ENCODE measurements at places on chromosomes 3 and 15. TPM values are rescaled to one million over a fixed set of nuclear protein-coding genes. Genes with fewer than 3 reads are reported as not detected.

Gene HRG
- total RNA-seq: 0.16 TPM

Gene IL17RD
- total RNA-seq: 1.2 TPM

Gene IL17RB
- total RNA-seq: 0.42 TPM

Gene LIPC
- not detected for total RNA-seq

Gene ITIH1
- not detected for total RNA-seq

Gene SLC12A1
- not detected for total RNA-seq

Gene NRROS
- total RNA-seq: not detected

Gene IFT57
- total RNA-seq: 46.6 TPM

Gene CACNA2D2
- total RNA-seq: not detected

Gene FANCD2OS
- not detected for total RNA-seq

Gene IQCF2
- total RNA-seq: not detected

- H3K36me3 ChIP-seq: no peaks in the 10 kb centered on the region
- H3K4me3 ChIP-seq: no peak overlapping the region
- peaks cover 9% of the 10 kb centered on the region for H3K4me1 ChIP-seq
- no peaks in the 10 kb centered on the region for H3K27me3 ChIP-seq
These were observed 130.2 kb upstream of the STRIT1 start for GRCh38 chr3:155423526-155424322.

DNA sequence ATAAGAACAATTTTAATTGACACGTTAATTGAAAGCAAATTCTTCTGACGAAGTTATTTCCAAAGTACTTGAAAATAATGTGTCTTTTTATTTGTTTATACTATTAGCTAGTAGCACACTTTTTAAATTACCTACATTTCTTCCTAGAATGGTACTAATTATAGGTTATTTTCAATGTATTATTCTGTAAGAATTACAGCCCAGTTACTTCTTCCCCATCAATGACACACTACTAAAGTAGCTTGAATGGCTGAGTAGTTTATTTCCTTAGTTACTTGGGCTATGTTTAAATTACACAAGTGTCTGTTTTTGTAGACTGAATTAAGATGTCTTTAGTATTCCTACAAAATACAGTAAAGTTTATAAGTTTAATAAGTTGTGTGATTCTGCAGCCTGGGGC lies 217.6 kb upstream of the IL12A start:
- no peaks in the 10 kb centered on the region for H3K27me3 ChIP-seq
- no peak overlapping the region for H3K27ac ChIP-seq
- no peak overlapping the region for H3K4me3 ChIP-seq
- H3K4me1 ChIP-seq: peaks cover 28% of the 10 kb centered on the region
- peaks cover 6% of the 10 kb centered on the region for H3K36me3 ChIP-seq

DNA sequence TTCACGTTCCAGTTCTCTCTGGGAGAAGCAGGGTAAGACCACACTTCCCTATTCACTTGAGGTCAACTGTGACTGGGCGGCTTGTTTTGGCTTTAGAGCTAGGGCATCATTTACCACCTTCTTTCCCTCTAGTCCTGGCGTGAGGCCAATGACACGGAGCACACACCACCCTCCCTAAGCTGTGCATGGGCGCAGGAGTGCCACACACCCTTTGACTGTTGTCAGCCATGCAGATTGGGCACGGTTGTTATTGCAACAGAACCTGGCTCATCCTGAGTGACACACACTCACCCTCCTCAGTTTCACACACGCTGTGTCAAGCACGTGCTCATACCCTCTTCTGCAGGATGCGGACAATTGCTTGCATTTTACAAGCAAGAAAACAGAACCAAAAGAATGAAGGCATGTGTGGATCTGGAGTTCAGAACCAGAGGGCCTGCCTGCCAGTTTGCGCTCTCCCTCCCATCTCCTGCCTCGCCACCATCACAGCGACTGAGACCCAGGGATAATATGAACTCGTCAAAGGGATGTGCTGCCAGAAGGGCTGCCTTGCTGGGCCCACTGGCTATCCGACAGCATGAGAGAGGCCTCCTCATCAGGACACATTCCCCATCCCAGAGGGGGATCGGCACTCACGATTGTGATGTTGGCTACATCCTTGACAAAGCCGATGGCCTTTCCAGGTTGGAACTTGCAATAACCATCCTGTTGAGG lies 17.6 kb downstream of the CTSH start:
- DNase-seq: no peak
- peaks cover 17% of the 10 kb centered on the region for H3K4me1 ChIP-seq
- no peaks in the 10 kb centered on the region for H3K27me3 ChIP-seq

DNA sequence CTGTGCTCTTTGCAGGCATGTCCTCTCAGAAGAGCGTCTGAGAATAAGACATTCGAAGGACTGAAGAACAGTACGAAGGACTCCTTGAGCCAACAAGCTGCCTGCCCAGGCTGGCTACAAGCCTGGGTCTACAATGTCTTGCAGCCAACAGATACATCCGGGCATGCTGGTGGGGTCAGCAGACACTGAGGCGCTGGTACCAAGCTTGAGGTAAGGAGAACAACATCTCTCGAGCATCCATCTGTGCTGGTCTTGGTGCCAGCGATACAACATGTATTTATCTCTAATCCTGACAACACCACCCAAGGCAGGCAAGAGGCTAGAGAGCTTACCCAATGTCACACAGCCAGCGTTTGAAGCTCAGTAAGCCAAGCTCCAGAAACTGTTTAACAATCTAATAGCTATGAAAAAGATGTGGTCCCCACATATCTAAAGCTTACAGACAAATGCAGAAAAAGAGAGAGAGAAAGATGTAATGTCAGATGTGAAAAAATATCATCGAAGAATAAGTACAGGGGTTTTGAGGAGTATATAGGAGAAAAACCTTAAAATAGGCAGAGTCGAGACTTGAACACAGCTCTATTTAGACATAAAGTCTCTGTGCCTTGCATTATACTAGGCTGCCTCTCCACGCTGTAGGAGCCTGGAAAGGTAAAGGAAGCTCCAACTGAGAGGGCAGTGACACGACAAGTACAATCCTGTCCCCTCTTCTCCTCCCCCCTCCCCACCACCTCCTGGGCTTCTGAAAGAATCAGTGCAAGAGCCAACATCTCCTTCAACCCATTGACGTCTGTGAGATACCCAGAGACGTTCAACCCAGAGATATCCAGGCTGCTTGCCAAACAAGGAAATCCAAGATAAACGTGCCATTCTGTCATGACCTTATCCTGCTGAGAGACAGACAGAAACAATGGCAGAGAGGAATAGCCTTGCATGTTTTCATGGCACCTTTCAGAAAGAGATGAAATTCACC lies 39.4 kb downstream of the WWTR1 start:
- no peak overlapping the region for H3K4me3 ChIP-seq
- H3K4me1 ChIP-seq: peaks cover 34% of the 10 kb centered on the region
- peak; percentile 86 for DNase-seq
- H3K36me3 ChIP-seq: no peaks in the 10 kb centered on the region
- H3K27ac ChIP-seq: peak overlapping the region; percentile 17

DNA sequence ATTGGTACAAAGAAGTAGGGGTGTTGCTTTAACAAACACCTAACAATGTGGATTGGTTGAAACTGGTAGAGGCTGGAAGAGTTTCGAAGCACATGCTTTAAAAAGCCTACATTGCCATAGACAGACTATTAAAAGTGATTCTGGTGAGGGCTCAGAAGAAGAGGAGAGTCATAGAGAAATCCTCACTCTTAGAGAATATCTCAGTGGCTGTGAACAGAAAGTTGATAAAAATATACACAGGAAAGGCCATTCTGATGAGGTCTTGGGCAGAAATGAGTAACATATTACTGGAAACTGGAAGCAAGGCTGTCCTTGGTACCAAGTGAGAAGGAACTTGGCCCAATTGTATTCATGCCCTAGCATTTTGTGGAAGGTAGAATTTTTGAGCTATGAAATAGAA lies 173.7 kb upstream of the CRBN start:
- no peaks in the 10 kb centered on the region for H3K4me1 ChIP-seq
- no peaks in the 10 kb centered on the region for H3K36me3 ChIP-seq
- no peak overlapping the region for H3K27ac ChIP-seq
- H3K4me3 ChIP-seq: no peak overlapping the region

DNA sequence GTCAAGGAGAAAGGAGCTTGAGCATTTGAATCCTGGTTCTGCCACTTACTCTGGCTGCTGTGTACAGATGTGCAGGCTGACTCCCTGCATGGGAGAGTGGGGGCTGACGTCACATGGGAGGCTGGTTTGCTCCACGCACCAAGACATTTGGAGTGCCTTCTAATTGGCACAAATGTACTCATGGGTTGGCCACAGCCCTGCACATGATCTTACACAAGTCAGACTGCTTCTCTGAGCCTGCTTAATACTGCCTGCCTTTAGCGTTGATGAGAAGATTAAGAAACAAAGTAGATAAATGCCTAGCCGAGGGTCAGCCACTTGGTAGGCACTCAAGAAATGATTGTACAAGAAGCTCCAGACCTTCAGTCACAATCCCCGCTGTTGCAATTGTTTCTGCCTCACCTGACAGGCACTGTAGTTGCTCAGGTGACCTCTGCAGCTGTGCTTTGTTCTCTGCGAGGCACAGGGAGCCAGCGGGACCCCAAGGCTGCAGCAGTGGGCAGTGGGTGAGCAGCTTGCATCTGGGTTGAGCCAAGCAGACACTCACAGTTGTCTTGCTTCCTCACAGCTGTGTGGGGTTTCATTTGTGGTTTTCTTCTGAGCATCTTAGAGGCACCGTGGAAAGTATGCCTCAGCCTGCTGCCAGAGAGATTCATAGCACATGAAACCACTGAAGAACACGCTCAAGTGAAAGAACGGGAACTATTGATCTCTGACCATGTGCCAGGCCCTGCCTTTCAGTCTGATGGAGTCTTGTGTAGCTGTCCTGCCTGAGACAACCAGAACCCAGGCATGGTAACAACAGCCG lies 33.1 kb downstream of the GRK7 start:
- H3K4me3 ChIP-seq: no peak overlapping the region
- no peaks in the 10 kb centered on the region for H3K4me1 ChIP-seq
- no peak overlapping the region for H3K27ac ChIP-seq
- no peaks in the 10 kb centered on the region for H3K36me3 ChIP-seq
- no peaks in the 10 kb centered on the region for H3K27me3 ChIP-seq

GRCh38 chr15:47961401-47962090 lies 159.2 kb upstream of the SLC24A5 start:
- H3K27ac ChIP-seq: no peak overlapping the region
- no peaks in the 10 kb centered on the region for H3K36me3 ChIP-seq

DNA sequence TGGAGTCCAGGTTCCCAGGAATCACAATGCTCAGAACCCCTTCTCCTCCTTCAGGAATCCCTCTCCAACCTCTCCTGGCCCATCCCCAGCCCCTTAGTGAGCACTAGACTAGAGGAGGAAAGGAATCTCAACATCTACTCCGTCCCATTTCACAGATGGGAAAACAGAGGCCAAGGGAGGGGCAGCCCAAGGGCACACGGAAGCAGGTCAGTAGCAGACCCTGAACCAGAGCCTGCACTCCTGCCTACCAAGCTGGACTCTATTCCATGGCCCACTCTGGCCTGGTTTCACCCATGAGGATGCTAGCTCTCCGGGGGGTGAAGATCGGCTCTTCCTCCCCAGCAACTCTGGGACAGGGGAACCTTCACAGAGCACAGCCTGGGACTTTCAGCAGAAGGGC lies 14.3 kb downstream of the SEMA7A start:
- H3K36me3 ChIP-seq: peaks cover 5% of the 10 kb centered on the region
- H3K27me3 ChIP-seq: no peaks in the 10 kb centered on the region
- no peak overlapping the region for H3K27ac ChIP-seq
- no peak for DNase-seq
- no peak overlapping the region for H3K4me3 ChIP-seq

GRCh38 chr3:37993460-37993819 lies 2.9 kb downstream of the VILL start:
- H3K4me3 ChIP-seq: no peak overlapping the region
- H3K36me3 ChIP-seq: no peaks in the 10 kb centered on the region
- peaks cover 19% of the 10 kb centered on the region for H3K4me1 ChIP-seq
- DNase-seq: no peak
- H3K27ac ChIP-seq: no peak overlapping the region

DNA sequence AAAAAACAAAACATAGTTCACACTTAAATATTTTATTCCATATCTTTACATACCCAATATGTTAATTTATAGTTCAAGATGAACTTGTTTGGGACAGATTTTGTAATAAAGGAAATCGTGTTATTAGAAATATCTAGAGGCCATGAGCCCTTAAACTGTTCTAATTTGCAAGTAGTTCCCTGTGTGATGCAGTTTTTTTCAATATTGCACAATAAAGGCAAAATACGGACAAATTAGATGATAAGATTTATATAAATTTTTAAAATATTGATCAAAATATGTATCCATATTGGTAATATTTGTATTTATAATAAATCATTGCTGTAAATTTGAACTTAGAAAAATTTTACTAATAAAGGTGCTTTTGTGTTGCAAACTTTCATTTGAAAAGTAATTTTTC lies 23.8 kb downstream of the CTNNB1 start:
- no peak overlapping the region for H3K27ac ChIP-seq
- no peak for DNase-seq
- peaks cover 46% of the 10 kb centered on the region for H3K36me3 ChIP-seq
- H3K4me3 ChIP-seq: no peak overlapping the region
- H3K27me3 ChIP-seq: no peaks in the 10 kb centered on the region

- H3K27ac ChIP-seq: no peak overlapping the region
- H3K36me3 ChIP-seq: peaks cover 87% of the 10 kb centered on the region
- peaks cover 5% of the 10 kb centered on the region for H3K4me1 ChIP-seq
- H3K27me3 ChIP-seq: no peaks in the 10 kb centered on the region
These were observed 25.0 kb downstream of the TKT start for GRCh38 chr3:53230789-53231188.

DNA sequence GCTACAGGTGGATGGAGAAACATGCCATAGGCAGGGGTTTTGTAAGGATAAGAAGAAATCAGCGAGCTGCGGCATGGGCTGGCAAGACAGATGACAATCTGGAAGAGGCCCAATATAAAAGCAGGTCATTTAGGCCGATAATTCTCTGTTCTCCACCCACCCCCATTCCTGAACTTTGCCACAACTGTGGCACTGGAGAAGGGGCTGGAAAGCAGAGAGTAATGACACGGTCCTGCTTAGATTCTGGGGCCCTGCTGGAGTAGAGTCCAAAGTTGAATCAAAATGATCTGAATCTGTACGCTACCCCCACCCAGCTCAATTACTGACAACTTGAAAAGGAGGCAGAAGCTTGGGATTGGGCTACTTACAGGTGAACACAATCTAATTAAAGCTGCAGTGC lies 18.4 kb upstream of the BUB1B start:
- H3K27ac ChIP-seq: no peak overlapping the region
- peaks cover 10% of the 10 kb centered on the region for H3K4me1 ChIP-seq
- H3K36me3 ChIP-seq: no peaks in the 10 kb centered on the region
- DNase-seq: no peak
- H3K27me3 ChIP-seq: no peaks in the 10 kb centered on the region
- H3K4me3 ChIP-seq: no peak overlapping the region

GRCh38 chr3:13537909-13538296 lies 11.0 kb upstream of the FBLN2 start:
- H3K36me3 ChIP-seq: no peaks in the 10 kb centered on the region
- H3K4me1 ChIP-seq: peaks cover 43% of the 10 kb centered on the region
- H3K4me3 ChIP-seq: no peak overlapping the region
- peak overlapping the region; percentile 96 for H3K27ac ChIP-seq

GRCh38 chr3:23590424-23591273 lies 215.1 kb upstream of the UBE2E1 start:
- H3K4me1 ChIP-seq: no peaks in the 10 kb centered on the region
- H3K27ac ChIP-seq: no peak overlapping the region
- H3K27me3 ChIP-seq: no peaks in the 10 kb centered on the region
- H3K36me3 ChIP-seq: no peaks in the 10 kb centered on the region
- no peak overlapping the region for H3K4me3 ChIP-seq
- no peak for DNase-seq

Measured in MCF 10A (cell line).